ENCODE measurements at places on chromosomes 3 and 15.

DNA sequence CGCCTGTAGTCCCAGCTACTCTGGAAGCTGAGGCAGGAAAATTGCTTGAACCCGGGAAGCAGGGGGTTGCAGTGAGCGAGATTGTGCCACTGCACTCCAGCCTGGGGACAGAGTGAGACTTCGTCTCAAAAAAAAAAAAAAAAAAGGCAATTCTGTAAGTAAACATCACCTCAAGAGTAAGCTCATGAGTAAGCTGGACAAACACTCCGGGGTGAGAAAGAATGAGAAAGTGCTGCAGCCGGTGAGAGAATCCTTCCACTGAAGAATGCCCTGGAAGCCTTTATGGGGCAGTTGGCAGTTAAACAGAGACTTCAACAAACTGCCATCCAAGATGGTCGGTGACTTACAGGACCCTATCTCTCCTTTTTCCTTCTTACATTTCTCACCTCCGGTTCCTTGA lies 47.5 kb downstream of the FEZF2 start:
- no peak for DNase-seq

- DNase-seq: no peak
These were observed 9.6 kb downstream of the ARHGEF3 start for GRCh38 chr3:56792193-56792592.

DNA sequence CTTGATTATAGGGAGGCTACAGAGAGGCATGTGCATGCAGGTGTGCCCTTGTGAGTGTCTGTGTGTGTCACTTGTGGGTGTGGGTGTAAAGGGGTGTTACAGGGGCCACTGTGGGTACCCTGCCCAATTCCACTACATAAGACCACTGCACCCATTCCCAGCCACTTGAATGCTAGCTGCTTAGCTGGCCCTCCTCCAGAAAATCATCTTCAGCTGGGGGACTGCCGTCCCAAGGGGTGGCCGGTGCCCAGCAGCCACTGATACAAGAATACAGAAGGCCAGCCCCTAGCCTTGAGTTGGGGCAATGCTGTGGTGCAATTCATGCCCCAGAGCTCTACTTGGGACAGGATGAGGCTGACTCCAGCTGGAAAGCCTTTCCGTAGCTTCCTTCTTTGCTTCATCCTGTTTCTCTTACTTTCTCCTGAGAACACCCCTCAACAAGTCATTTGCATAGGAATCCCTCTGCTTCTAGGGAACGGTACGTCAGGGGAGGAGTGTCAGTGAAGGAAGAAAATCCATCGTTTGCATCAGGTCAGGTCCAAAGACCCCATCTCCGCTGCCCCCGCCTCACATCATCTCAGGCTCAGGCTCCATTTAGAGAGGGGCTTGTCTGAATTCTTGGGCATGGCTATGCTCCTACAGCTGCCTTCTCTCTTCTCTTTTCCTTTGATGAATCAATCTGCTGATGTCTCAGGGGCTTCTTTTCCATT lies 72.0 kb downstream of the SCN5A start:
- no peak for DNase-seq

DNA sequence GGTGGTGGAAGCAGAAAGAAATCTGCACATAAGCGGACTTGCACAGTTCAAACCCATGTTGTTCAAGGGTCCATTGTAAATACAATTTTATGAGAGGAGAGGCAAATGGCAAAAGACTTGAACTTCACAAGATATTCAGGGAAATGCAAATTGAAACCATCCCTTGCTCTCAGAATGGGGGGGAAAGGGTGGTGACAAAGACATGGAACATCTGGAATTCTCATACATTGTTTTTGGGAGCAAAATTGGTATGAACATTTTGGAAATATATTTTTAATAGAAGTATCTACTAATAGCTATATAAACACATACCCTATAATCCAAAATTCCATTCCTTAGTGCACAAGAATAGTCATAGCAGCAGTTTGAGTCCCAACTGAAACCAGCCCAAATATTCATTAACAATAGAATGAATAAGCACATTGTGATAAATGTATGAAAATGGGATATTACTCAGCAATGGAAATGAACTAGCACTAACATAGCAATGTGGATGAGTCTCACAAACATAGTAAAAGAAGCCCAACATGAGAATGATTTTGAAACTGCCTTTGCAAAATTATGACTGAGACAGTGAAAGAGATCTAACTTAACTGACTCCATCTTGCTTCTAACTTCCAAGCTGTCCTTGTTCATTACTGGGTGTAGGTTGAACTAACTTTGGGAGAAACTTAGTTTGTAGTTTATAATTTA lies 77.2 kb downstream of the CD200R1L start:
- no peak for DNase-seq
